Upper lobe of left lung (tissue), 6 donors: ENCODE measurements at places on chromosomes 7 and 10. TPM values are rescaled to one million over a fixed set of nuclear protein-coding genes. Genes with fewer than 3 reads are reported as not detected.

The GIMAP6 gene
- 62.9 TPM for total RNA-seq

The NFE2L3 gene
- 7.0 TPM for total RNA-seq

The CTTNBP2 gene
- total RNA-seq, result 3.9 TPM

The C10orf105 gene
- total RNA-seq, result 0.31 TPM

The AFAP1L2 gene
- 9.6 TPM for total RNA-seq

The CYP2W1 gene
- total RNA-seq, result not detected

The SPRN gene
- total RNA-seq, result not detected

The ZMIZ1 gene
- 67.9 TPM for total RNA-seq

The LRRC18 gene
- 2.2 TPM for total RNA-seq

The ASB10 gene
- not detected for total RNA-seq

The IFIT5 gene
- 12.6 TPM for total RNA-seq

The EPHA1 gene
- total RNA-seq, result 11.0 TPM

The PRPF18 gene
- 46.2 TPM for total RNA-seq
